NCI-H748 treated with DMSO at 0.1 percent for 48 hours (cell line): ENCODE measurements at places on chromosomes 2 and 18.

DNA sequence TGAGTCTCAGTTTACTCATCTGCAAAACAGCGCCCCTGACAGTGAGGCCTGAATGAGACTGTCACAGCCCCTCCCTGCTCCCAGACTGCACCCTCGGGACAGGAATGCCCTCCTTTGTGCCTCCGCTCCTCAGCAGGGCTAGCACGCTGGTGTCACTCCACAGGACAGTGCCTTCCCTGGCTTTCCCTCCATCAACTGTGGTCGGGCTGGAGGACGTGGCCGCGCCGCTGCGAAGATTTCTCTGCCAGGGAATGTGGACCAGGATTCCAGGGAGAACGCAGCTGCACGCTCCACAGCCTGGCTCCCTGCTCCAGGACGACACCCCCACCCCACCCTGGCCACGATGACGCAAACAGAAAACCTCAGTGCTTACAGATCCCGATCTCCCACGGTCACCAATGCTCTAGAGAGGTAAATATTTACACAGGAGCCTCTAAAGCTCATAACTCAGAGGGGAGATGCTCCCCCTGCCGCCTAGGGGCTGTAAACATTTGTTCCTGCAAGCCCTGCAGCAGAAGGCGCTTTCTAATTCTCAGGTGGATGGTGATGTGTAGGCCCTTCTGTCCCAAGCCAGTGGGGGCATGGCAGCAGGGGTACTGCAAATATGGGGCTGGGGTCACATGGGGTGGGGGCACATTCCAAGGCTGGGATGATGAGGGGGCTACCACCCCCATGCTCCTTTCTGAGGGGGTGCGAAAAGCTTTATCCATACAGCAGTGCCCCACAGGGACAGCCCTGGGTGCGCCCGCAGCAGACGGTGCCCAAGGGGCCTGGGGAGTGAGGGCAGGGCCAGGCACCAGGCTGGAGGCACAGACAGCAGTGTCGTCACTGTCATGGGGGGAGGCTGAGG lies 12.4 kb downstream of the HS6ST1 start:
- DNase-seq, result peak; percentile 84

DNA sequence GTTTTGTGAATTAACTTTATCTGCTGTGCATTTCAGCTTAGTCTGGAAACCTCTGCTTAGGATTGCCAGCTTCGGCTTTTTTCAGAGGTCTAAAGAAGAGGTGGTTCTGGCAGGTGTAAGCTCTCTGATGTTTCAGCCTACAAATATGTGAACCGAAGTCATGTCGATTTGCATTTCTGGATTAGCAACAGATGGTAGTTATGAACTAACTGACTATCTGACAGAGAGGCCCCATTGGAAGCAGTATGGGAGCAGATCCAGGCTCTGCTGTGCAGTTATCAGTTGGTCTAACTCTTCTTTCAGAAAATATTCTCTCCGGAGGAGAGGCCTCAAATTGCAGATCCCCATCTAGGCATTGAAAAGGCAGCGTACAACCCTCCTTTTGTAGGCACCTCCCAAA lies 32.7 kb upstream of the SPRED2 start:
- DNase-seq, result no peak

DNA sequence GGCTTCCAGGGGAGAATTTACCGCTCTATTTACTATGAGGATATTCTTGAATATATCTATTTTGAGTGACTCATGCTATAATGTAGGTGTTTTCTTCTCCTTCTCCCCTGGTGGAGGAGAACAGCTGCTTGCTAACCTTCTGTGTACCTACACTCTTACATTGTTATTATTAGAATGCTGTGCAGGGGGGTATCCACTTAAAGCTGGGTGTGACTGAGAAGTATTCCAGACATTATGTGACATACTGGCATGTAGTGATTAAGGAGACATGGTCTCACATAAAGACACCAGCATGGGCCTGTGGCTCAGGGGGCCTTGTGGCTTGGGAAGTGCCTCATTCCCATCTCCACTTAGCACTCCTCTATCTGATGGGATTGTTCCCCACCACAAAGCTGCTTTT lies 287.9 kb downstream of the PTPRM start:
- peak; percentile 59 for DNase-seq

- DNase-seq, result no peak
Measured at GRCh38 chr2:104040771-104041170, 813.1 kb upstream of the POU3F3 start.

- no peak for DNase-seq
Measured at GRCh38 chr2:12064153-12064552, 317.7 kb downstream of the LPIN1 start.

GRCh38 chr2:15450808-15451207 lies 110.3 kb downstream of the NBAS start:
- DNase-seq, result no peak

DNA sequence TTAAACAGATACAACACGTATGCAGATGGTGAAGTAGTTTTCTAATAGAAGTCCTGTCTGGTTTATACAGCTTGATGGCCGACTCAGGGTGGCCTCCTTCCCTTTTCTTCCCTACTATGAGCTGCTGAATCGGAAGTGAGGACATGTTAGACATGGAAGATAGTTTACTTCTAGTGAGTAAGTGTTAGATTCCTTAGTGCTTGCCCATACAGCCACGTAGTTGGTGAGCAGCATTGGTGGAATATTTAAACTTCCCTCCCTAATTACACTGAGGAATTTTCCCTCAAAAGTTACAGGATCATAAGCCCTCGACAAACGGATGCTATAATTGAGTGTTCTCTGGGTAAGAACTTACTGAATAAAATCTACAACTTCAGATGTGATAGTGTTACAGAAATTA lies 52.1 kb downstream of the RHBDD1 start:
- DNase-seq, result no peak

DNA sequence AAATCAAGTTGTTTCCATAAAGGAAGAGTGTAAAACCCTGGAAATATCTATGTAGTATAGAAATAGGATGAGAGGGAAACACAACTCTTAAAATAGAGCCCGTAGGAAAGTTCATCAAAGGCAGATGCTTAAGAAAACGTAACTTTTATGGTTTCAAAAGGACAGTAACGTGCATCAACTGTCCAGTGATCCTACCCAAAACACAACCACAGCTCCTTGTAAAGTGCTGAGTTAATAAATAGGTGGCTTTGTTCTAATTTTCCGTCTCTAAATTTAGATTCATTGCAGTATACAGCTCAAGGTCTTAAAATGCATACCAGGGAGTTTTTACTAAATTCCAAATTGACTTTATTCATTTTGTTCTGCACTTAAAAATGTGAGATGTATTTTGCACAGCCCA lies 282.1 kb upstream of the ID2 start:
- DNase-seq, result no peak

DNA sequence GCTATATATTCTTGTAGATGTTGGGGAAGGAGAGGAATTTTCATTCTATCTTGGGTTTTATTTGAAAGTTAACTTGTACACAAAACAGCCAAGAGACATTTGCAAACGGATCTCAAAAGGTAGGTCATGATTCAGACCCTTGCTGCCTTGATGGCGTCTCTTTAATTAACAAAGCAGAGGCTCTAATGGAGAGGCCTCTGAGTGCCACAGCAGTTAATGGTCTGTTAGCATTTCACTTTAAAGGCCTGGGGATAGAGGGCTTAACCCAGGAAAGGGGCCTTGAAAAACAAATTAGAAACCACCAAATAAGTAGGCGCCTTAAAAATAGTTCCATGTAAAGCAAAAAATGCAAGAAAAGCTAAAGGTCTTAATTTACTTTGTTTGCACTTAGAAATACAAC lies 836.9 kb upstream of the CELF4 start:
- DNase-seq, result no peak

DNA sequence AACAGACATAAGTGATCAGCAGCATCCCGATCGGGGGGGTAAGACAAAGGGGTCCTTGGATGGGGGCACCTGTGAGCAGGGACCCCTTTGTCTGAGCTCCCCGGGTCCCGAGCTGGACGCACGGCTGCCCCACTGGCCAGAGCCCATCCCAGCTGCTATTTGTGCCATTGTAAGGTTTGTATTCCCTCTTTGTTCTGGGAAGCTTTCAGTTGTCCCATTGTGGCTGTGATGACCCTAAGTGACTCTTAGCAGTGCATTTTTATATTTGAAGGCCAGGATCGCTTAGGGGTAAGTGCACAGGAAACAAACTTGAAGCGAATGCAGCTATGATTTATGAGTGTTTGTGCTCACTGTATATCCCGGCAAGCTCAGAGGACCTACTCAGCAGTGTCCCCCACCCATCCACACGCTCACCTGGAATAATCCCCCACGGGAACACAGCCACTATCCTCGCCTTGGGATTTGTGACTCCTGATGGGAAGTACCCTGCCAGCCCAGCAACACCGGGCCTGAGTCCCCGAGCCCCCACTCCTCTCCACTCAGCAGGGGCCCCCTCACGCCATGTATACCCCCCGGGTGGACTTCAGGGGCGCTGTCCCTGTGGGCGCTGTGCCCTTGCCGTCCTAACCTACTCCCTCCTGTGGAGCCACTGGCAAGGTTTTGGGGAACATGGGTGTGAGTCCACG lies 80.1 kb downstream of the MBP start:
- DNase-seq, result no peak

GRCh38 chr2:239465017-239466001 lies 64.5 kb upstream of the HDAC4 start:
- DNase-seq, result no peak

DNA sequence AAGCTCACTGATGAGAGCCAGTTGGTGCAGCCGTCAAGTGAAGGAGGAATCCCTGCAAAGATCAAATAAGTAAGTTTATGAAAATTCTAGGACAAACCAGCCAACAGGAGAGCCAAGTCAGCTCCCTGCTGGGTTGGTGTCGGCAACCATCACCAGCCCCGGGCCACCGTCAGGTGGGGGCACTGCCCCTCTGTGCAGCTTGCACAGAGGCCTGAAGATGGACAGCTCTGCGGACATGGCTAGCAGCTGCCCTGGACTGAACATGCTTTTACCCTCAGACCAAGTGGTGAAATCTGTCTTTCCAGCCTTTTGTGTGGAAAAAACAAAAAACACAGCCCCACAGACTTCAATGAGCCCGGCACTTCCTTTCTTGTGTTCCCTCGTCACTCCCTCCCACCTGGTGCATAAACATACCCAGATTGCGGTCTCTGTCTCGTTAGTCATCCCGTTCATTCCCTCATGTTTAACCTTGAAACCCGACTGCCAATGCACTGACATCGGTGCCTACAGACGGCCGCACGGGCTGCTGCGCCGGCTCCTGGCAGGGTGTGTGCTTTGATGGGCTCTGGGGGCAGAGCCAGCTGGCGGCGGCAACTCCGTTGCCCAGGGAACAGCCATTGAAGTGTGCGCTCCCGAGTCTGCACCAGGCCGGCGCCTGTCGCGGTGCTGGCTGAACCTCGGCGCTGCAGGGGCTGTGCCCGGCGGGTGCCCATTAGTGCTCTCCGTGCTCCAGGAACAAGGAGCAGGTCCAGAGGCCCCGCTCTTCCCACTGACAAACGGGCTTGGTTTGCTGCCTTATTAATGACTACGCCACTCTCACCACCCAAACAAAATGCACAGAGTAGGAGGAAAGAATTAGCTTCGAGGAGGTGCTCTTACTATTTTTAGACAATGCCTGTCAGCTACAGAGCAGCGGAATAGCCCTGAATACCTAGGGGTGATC lies 95.3 kb downstream of the EIPR1 start:
- peak; percentile 93 for DNase-seq

DNA sequence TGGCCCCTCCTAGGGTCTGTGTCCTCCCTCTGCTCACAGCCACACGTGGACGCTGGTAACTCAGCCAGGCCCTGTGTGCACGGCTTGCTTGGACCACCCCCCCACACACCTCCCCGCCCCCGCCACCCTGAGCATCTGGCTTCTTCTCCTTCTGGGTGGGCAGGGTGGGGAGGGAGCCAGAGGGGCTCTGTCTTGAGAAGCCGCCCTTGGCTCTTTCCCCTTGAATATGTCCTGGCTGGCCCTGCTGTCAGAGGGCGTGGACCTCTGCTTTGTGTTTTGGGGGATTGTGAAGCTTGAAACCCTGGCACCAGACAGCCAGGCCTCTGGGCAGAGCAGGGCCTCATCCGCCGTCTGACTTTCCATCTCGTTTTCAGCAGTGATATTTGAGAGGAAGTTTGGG lies 72.1 kb downstream of the GLI2 start:
- DNase-seq, result no peak

- peak; percentile 69 for DNase-seq
Measured at GRCh38 chr2:143347271-143347695, 218.1 kb downstream of the ARHGAP15 start.

DNA sequence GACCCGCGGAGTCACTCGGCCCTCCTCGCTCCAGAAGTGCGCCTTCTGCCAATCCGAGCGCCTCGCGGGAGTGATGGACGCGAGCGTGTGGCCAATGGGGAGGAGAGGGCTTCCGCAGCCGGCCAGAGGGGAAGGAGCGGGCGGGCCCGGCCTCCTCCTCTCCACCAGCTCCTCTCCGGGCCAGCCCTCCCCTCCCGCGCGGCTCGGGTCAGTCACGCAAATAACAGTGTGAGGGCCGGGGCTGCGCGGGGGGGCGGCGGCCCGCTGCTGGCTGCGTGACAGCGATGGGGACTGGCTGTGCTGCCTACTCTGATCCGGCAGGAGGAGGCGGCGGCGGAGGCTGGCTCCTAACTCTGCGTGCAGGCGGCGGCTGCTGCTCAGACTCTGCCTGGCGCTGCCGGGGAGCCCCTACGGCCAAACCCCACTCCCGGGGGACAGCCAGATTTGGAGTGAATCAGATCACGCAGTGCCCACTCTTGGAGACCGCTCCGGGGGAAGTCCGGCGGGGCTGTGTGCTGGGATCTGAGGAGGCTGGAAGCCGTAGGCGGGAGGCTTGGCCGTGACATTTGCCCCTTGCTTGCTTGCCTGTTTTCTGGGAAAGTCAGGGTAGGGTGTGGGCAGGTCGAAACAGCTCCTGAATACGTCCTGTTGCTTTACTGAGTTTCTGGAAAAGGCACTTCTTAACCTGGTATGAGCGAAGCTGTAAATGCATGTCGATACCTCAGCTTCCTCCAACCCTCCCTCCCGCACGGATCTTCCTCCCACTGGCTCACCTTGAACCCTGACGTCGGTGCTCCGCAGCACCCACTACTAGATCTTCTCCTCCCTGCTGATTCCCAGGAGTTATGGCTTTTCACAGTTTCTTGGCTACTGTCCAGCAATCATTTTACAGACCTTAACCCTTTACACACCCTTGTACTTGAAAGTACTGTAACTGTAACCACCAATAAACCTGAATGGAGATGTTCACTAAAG lies 97.9 kb upstream of the SERTAD2 start:
- peak; percentile 60 for DNase-seq

GRCh38 chr18:23634692-23635091 lies 28.0 kb downstream of the ANKRD29 start:
- no peak for DNase-seq

DNA sequence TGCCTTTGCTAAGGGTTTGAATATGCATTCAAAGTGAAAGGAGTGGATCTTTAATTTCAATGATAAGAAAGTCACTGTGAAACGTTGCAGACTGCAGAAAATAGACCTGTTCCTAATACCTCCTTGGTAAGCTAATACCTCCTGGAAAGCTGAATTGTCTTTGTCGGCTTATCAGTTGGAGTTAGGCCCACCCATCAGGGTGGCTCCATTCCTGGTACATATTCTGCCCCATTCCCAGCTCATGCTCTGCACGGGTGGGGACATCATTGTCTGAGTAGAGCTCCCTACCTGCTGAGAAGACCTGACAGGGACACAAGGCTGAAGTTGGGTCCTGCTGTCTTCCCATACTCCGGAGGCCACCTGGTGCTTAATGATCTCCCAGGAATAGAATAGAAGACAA lies 203.3 kb downstream of the EN1 start:
- DNase-seq, result no peak

GRCh38 chr2:113894156-113894743 lies 4.4 kb downstream of the ACTR3 start:
- DNase-seq, result no peak
